ENCODE measurements at places on chromosomes 6 and 20.

DNA sequence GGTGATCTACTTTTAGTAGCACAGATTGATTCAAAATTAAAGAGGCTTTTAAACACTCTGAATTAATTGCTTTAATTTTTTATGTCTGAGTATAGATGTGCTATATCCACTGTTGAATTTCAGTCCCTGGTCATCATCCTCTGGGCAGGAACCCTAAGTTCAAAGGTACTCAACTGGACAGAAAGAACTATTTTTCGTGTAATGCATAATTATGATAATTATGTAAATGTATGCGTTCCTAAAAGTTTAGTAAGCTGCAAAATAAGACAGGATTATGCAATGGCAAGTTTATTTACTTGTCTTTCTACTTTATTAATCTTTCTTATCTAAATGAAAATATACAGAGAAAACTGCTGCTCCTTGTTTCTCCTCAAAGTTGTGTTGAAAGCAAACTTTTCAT lies 690.1 kb upstream of the MAN1A1 start:
- no peak for DNase-seq

DNA sequence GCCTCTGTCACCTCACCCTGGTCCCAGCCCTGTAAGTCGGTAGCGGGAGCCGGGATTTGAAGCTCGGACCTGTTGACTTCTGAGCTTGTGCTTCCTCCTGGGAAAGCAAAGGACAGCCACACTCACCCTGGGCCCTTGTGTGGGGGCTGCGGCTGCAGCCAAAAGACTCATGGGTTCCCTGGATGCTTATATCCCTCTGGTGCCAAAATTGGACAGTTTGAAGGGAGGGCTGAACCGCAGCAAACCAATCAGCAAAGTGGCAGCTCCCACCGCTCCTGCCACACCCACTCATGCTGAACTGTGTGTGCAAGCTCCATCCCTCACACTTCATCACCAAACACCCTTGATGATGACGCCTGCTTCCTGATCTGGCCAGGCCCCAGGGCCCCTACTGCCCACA lies 3.9 kb upstream of the CCN5 start:
- no peak for DNase-seq

DNA sequence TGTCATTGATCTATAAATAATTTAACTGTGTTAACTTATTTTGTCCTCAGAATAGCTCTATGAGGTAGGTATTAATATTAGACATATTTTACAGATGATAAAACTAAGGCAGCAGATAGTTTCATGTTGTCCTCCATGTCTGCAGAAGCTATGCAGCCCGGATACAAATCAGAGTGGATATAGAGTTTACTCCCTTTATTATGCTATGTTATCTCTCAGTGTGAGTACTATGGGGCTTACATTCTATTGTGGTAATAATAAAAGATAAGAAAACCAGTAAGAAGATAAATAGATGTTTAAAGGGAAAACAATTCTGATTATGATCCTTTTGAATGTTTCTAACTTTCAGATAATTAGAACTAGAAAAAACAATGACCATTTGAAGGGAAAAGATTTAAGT lies 979.8 kb upstream of the CITED2 start:
- no peak for DNase-seq

DNA sequence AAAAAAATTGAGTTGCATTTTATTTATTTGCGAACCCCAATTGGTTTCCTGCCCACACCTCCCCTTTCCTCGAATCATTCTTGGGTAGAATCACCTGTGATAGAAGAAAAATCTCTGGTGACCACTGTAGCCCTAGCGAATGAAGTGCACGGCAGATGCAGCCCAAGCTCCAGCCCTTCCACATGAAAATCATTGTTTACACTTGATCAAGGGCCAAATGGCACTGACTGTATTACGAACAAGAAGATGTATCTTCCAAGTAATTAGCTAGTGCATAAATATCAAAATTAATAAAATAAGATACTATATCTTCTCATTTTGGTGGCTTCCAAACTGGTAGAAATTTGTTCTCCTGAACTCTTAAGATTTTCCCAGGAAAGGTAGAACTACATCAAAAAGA lies 93.4 kb upstream of the ARID1B start:
- DNase-seq = no peak

DNA sequence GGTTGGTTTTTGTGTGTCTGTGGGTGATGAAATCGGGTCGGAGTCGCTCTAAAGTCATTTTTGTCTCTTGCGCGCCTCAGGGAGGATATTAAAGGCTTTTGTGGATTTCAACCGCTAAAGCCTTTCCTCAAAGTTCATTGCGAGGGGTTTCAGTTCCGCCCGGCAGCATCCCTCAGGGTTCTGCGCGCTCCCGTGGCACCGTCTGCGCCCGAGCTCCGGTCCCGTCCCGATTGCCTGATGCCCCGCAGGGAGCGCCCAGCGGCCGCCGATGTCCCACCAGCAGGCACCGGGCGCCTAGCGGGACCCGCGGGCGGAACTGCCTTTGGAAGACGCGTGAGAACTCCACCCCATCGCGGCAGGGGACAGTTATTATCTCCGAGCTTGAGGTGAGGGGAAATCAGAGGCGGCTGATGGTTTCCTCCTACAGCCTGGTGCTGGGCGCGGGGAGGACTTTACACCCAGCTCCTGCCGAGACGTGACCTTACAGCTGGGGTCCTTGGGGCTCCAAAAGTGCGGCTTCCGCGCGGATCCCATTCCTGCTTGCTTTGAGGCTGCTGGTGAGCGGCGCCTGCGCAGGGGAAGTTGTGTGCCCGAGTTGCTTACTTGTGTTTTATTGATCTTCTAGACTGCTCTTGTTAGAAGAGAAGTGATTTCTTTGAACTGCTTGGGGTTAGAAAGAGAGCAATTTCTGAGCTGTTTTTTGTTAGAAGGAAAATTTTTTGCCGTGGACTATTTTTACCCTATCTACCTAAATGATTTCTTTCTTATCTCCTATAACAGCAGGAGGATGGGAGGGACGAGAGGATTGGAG lies 27.1 kb downstream of the ULBP1 start:
- no peak for DNase-seq
